ENCODE measurements at places on chromosomes 7 and 10.

DNA sequence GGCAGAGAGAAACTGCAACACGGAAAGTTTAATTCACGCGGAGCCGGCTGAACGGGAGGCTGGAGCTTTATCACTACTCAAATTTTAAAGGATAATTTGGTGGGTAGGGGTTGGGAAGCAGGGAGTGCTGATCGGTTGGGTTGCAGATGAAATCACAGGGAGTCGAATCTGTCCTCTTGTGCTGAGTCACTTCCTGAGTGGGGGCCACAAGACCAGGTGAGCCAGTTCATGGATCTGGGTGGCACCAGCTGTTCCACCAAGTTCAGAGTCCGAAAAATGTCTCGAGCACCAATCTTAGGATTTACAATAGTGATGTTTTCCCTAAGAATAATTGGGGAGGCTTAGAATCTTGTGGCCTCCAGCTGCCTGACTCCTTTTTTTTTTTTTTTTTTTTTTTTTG, 3.6 kb upstream of the PRAP1 start:
- DNase-seq = no peak

GRCh38 chr10:74314166-74314565, 163.1 kb downstream of the ADK start:
- no peak for DNase-seq

- no peak for DNase-seq
Observed at GRCh38 chr7:74179935-74180604, 5.9 kb downstream of the EIF4H start.

DNA sequence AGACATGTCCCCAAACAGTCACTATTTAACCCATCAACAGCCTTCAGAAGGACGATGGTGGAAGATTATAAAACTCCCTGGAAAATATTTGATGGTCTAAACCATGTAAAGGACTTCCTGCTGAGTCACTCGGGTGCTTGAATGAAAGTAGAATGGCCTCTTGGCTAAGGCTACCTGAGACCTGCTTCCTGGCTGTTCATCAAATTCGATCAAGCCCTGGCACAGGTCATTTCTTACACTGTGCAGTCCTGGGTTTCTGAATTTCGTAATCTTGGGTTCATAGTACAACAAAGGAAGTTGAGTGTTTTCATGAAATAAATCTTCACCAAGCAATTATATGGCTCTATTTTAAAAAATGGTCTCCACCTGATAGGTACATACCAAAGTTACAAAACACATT, 260.3 kb upstream of the RNF32 start:
- DNase-seq = no peak

GRCh38 chr10:3366043-3366442, 193.5 kb upstream of the PITRM1 start:
- DNase-seq = no peak

GRCh38 chr10:124791547-124792348, at the start of gene EEF1AKMT2:
Gene EEF1AKMT2 (minus strand): TSS chr10:124791887. CDS start chr10:124791833, 54 bp downstream.
- peak; percentile 87 for DNase-seq

GRCh38 chr10:61096056-61096455, 152.1 kb upstream of the RHOBTB1 start:
- DNase-seq = no peak

GRCh38 chr7:117704063-117704462, 169.2 kb downstream of the CTTNBP2 start:
- DNase-seq = no peak

DNA sequence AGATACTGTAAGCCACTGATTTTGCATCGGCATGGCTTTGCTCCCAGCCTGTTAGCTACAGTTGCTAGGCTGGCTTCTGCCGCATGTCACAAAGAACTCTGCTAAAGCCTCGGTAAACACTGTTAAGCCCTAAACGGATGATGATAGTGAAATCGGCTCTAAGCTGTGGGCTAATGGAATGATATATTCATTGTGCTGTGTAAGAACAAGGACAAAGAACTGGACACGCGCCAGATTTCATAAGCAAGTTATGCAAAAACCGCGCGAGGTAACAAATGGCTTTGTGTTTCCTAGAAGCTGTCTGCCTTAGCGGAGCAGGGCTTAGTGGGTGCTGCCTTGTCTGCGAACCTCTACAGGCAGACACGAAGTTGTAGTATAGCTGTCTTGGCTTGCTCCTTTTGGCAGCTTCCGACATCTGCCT, 331.3 kb upstream of the COBL start:
- no peak for DNase-seq

DNA sequence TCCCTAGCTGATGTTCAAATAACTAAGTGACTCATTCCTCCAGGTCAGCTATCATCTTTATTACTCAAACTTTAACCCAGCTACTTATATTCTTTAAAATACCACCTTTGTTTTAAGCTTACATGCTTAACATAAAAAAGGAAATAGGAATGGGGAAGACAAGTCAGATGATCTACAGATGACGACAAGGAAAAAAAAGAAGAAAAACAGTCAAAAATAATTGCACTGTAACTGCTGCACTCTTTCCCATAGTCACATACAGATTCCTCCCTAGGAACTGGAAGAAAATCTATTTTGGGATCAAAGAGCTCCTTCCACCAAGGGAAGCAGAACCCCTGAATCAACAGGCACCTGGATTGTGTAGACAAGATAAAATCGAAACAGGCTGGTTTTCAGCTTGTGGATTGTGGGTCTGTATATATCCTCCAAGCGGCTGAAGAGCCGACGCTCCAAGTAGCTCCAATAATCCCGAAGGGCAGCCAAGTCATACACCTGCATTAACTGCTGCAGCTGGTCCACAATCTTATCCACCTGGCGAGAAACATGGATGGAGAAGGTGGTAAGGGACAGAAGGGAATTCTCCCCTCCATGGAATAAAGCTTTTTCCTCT, 2.0 kb downstream of the WDR91 start:
- DNase-seq = no peak

DNA sequence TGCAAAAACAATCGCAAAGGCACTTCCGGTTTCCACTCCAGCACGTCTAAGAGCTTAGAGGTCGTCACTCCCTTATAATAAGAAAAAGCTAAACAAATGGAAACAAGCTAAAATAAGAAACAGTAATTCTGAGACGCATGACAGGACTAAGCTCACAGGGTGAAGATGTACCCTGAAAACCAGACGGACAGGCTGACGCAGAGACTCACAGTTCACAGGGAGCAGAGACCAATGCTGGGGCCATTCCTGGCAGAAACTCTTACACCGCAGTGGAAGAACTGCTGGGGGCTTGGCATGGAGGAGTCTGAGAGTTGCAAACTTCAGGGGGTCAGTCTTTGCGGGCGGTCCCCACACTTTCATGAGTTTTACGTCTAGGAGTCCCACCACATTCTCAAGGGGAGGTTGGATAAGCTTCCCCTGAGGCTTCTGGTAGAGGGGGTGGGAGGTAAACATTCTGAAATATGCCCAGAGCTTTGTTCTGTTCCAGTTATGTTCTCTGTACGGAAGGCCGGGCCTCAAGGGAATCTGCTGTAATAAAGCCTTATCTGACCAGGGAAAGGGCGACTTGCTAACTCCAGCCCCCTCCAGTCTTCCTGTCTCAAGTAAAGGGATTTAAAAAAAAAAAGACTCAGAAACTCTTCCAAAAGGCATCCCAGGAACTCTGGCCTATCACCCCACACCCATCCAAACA, 47.8 kb downstream of the BRI3 start:
- no peak for DNase-seq

DNA sequence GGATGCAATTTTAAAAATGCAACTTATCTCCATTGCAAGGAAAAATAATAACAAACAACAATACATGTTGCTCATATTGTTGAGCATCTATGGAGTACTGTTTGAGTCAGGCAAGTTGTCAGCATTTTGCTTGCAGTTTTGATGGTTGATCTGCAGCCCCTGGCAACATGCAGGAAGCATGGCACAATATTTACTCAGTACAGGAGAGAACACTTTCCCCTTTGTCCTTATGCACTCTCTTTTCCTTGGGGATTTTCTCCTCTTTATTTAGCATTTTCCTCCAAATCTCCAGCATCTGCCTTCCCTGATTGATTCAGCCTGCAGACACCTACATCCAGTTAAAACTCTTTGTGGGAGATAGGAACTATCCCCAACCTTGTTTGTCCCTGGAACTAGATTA, 620.5 kb upstream of the LRRN3 start:
- no peak for DNase-seq

DNA sequence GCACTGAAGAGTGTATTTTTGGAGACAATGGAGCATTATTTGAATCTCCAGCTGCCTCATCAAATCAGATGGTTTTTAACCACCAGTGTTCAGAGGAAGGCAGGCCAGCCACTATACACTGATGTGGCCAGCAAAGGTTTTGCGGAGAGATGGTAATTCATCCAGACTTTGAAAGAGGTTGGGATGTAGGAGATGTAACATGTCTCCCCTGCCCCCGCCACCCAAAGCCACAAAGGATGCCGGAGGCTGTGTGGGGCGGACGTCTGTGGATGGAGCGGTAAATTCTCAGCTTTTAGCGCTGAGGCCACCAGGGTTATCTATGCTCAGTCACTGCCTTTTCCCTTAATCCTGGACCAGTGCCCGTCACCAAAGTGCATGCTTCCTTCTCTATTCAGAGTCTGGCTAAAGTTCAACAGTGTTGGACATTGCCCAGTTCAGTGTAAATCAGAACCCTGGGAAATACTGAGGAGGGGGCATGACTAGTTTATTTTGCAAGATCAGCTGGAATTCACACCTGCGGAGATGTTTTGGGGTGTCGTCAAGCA, 3.7 kb upstream of the TRIP6 start:
- DNase-seq = no peak

DNA sequence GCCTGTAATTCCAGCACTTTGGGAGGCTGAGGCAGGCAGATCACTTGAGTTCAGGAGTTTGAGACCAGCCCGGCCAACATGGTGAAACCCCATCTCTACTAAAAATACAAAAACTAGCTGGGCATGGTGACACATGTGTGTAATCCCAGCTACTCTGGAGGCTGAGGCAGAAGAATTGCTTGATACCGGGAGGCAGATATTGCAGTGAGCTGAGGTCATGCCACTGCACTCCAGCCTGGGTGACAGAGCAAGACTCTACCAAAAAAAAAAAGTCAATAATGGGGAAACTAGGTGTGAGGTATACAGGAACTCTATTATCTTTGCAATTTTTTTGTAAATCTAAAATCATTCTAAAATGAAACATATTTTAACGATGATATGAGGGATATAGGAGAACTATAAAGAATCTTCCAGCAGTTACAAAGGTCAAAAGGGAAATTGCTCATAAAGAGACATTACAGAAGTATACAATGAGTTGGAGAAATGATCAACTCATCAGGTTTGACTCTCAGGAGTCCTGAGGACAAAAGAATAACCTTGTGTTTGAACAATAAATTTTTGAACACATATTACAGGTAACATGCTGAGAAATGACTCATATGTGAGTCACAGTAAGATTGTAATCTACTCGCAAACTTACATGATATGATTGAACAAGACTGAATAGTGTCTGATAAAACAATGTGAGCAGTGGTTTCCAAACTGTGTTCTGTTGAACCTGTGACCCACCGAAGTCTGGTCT, 272.6 kb downstream of the FGFR2 start:
- DNase-seq = no peak

DNA sequence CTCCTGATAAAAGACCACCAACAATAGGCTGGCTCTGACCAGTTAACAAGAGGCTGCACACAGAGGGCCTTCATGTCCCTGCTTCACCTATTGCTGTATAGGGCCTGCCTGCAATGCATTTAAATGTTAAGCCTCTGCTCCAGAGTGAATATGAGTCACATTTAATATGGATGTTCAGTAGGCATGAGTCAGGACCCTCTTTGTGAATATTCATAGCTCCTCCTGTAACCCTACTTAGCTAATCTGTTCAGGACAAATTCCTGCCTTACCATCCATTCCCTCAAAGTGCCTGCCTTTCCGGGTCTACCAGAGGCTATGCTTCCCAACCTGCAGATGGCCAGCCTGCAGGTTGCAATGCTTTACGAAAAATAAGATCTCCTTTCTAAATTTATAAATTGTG, 32.5 kb downstream of the ARHGAP22 start:
- DNase-seq = no peak

DNA sequence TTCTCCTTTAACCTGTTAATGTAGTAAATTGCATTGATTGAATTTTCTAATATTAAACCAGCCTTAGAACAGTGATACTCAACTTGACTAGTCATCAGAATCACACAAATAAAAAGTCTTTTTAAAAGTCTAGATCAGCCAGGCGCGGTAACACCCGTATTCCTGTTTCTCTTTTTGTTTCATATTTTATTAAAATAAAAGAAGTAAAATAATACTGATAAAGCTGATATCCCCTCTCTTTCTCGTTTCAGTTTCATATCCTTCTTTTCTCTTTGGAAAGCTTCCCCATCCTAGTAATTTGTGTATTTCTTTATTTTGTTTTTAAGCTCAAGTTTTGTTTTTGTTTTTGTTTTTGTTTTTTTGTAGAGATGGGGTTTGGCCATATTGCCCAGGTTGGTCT, 9.3 kb downstream of the SMO start:
- DNase-seq = no peak

GRCh38 chr7:17097668-17098297, 200.7 kb upstream of the AHR start:
- no peak for DNase-seq

DNA sequence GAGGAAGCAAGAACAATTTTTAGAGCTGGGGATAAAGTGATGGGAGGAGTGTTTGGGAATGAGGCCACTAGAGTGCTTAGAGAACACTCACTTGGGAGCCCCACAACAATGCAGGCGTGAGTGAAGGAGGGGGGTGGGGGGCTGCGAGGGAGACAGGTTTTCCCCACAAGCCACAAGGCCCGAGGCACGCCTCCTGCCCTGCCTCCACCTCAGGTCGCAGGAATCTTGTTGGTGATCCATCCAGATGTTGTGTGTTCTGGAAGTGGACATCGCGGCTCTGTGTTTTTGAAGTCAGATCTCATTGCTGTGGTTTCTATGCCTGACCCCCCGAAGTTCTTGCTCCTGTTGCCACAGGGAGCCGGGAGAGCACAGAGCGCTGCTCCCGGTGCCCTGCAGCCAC, 178.0 kb upstream of the BMPER start:
- DNase-seq = no peak
